NCI-H187 (cell line): ENCODE measurements at places on chromosomes 7 and 10.

DNA sequence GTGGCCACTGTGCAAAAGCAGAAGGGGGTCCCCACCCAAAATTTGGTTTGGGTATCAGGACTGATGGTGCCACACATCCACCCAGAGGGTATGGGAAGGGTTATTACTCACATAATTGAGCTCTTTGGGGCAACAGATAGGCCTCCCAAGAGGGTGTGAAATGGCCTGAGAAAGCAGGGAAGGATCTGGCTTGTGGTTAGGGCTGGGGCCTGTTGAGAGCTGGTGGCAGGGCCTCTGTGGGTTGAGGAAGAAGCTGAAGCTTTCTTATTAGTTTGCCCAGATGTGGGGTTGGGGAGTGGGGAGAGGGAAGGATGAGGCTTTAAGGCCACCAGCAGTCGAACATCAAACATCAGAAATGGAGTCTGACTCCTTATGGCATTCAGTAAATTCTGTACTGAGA lies 18.3 kb upstream of the MKI67 start:
- no peak for DNase-seq

GRCh38 chr10:132420981-132421846 lies 24.2 kb downstream of the PWWP2B start:
- DNase-seq: peak; percentile 65

GRCh38 chr10:129696636-129697035 lies 229.6 kb downstream of the MGMT start:
- DNase-seq: no peak

DNA sequence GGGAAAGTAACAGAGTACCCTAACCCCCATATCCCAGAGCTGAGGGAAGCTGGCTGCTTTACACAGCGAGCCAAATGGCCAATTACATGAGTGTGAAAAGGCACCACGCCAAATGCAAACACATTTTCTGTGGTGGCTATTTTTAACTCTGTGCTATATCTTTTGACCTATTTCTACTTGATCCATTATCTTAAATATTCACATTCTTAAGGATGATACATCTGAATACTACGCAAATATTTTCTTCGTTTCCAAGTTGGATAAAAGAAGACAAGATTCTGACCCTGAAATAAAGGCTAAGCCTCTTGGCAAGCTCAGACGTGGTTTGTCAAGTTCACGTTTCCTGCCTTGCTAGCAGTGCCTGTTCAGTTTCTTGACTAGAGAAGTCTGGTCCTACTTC lies 146.7 kb upstream of the TMEM196 start:
- DNase-seq: no peak

DNA sequence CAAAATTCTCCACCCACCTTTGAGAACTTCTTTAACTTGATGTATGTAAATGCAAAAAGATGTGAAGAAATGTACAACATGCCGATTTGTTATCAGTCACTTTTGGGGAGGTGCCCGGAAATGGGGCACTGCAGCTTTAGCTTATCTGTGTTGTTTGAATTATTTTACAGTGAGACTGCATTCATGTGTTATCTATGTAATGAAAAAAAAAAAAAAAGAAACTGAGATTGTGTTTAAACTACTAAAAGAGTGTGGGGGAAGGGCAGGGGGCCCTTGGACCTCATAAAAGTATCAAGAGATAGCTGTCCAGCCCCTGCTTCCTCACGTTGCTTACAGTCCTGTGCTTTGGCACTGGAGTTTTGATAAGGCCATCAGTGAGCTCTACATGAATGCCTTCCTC lies 259.4 kb downstream of the STK31 start:
- no peak for DNase-seq

DNA sequence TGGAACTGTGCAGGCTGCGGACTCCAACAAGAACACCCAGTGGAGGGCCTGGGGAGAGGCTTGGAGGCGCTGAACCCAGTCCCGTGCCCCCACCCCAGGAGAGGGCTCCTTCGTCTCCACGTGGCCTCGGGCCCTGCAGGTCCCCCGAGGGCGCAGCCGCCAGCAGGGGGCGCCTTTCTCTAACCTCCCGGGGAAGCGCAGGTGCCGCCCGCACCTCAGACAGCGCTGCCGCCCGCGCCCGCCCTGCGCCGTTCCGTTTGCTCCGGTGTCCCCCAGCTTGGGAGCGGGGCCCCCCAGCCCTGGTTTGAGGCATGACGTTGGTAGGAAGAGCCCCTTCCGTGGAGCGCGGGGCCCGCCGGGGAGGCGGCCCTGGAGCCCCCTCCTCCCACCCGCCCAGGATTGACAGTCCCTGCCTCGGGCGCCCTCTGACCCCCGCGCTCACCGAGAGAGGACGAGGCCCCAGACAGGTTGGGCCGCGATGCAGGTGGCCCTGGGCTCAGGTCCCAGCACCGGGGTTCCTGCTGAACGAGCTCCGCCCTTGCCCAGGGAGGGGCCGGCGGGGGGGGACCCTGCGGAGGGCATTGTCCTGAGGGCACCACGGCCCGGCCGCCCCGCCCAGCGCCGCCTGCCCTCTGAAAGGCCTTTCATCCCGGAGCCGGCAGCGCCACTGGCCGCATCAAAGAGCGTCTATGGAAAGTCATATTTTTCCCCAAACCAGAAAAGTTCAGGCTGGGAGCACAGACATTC lies 42.8 kb downstream of the FOXL3 start:
- DNase-seq: no peak

GRCh38 chr10:114802177-114802576 lies 19.4 kb upstream of the FHIP2A start:
- no peak for DNase-seq
